ENCODE measurements at places on chromosomes 2 and 18.
A peak's percentile ranks its signal among the peaks of the same experiment; 100 is the strongest.

- DNase-seq: no peak
These were observed 18.1 kb upstream of the CREG2 start for GRCh38 chr2:101405351-101405899.

DNA sequence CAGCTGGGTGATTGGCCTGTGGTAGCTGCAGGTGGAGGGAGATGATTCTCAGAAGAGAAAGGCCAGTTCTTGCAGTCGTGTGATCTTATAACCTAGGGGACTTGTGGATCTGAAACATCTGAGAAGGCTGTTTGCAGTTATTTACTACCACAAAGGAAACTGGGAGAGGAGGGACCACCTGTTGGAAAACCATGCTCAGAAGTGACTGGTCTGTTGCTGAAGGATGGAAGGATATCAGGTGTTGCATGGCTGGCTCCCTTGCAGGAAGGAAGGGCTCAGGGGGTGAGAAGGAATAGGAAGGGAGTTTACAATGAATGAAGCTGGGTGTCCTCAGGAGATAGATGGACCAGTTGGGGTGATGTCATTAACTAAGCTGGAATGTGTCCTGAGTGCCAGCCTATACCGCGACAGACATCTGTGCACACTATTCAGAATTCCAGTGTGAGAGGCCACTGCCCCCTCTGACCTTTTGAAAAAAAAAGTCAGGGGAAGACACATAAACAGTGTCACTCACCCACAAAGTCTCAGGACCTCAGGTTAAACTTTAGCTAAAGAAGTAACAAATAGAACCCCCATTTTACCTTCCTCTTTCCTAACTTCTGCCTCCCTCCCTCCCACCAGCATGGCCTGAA lies 17.5 kb downstream of the IGFBP2 start:
- DNase-seq: no peak

DNA sequence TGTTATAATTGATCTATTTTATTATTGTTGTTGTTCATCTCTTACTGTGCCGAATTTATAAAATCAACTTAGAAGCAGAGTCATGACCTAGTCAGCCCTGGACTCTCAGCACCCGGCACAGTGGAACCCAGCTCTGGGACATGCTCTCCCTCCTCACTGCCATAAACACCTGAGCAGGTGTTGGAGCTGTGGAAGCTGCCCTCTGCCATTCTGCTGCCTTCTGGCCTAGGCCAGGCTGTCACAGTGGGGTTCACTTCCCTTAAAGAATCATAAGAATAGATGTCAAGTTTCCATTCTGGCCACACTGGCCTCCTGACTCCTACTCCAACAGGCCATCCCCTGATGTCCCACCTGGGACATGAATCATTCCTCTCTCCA lies 192.2 kb downstream of the ZFP36L2 start:
- DNase-seq: no peak

GRCh38 chr2:24024018-24024417 lies 14.1 kb downstream of the MFSD2B start:
- DNase-seq: no peak

GRCh38 chr2:122101319-122101718 lies 345.9 kb downstream of the TSN start:
- DNase-seq: no peak

- no peak for DNase-seq
These were observed 1052.3 kb upstream of the ZEB2 start for GRCh38 chr2:145572238-145572637.

DNA sequence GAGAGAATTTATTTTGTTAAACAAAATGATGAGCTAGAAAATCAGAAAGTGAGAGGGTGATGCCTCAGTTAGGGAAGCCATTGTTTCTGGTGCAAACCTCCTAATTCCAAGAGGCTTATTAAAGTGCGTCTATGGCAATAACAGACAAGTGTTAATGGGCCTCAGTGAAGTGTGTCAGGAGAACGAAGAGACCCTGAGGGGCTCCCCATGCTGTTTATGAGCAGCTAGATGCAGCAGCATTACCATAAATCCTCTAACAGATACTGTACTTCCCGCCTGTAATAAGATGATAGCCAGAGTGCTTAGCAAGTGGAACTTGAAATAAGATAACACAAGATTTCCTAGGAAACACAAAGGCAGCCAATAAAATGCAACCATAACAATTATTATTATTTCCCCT lies 157.4 kb downstream of the MYT1L start:
- DNase-seq: no peak

DNA sequence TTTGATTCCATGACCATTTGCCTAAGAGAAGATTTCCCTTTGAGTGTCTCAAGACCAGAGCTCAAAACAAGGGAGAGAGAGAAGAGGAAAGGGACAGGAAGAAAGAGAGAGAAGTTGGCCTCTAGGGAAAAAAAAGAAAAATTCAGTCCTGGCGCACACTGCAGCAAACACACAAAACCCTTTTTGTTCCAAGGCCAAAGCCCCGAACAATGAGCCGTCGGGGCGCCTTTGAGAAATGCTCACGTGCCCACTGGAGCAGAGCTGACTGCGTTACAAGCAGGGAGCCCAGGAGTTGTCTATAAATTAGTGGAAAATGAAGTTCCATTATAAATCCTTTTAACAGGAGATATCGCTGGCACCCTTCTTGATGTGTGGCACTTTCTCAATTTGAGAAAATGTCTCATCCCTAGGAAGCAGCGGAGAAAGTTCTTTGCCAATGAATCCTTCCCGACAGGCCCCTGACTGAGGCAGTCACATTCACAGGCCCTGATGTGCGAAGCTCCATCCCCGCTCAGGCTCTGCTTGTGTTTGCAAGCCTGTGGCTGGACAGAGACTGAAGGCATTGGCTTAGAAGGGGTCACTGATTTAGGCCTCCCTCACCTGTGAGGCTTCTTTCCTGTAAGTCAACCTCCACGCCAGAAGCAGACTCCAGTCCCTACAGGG lies 32.1 kb upstream of the NCKAP5 start:
- no peak for DNase-seq

DNA sequence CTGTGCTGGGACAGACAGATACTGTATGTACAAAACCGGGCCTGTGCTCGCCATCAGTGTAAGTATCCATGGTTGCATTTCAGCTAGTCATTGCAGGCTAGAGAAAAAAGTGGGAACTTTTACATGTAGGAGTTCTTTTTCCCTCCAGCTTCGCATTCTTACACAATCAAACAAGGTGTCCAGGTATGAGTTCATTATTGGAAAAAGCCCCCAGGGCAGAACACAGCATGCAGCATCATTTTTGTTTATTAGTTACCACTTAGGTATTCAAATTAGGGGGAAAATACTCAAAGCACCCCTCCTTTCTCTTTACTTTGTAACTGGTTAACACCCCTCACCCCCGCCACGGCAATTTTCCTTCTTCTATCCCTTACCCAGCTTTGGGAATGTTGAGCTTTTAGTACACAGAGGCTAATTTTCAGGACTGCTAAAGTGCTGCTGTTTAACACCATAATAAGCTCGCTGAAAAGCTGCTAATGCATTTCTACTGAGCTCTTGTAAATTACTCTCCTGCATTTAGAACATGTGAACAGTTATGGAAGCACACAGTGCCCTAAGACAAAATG lies 13.6 kb downstream of the UPP2 start:
- no peak for DNase-seq

- DNase-seq: no peak
These were observed 51.7 kb downstream of the SUMO1 start for GRCh38 chr2:202186641-202187202.

DNA sequence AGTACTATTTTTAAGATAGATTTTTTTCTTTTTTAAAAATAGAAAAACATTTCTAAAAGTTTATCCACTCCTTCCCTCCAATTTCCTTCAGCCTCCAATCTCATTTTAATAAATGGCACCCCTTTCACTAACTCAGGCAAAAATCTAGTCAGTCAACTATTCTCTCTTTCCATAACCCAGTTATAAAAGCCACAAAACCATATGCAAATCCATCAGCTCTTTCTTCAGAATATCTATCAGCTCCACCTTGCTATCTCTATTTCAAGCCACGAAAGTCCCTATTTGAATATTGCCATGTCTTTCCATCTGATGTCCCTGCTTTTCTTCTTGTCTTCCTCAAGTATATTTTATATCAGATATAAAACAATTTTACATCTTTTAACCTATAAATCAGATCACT lies 397.1 kb downstream of the ERBB4 start:
- DNase-seq: no peak

DNA sequence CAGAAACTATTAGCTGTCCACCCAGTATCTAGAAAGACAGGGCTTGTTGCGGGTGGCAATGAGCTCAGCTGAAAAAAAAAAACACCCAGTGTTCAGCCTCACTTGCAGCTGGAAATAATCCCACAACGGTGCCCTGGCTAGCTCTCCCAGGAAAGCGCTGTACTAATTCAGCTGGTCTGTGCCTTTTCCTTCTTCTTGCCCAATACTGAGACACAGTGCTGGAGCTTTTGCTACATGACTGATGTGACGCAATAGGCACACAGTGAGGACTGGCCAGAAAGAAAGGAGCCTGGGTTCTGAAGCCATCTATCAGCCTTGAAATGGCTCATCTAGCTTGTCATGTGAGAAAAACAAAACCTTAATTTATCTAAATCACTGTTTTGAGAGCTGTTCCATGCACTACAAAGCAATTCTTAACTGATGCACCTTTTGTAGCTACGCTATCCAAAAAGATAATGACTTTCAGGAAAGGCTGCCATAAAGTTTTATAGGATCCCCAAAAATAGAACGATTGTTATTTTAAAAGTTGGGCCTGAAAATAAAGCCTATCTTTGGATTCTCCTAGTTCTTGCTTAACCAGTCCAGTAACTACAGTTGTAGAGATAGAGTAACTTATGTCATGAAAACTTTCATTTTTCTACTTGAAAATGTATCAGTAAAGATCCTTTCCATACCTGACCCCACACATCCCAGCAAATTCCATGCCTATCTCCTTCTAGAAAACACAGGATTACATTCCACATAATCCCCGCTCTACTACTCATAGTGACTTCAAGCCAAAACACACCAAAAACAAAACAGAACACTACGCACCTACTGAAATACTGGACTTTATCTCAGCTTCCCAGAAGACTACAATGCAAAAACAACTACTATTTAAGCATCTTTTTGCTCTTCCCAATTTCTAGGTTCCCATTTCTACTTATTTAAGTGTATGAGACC lies 15.9 kb downstream of the KIDINS220 start:
- no peak for DNase-seq

GRCh38 chr2:67006373-67006960 lies 390.7 kb upstream of the ETAA1 start:
- no peak for DNase-seq

DNA sequence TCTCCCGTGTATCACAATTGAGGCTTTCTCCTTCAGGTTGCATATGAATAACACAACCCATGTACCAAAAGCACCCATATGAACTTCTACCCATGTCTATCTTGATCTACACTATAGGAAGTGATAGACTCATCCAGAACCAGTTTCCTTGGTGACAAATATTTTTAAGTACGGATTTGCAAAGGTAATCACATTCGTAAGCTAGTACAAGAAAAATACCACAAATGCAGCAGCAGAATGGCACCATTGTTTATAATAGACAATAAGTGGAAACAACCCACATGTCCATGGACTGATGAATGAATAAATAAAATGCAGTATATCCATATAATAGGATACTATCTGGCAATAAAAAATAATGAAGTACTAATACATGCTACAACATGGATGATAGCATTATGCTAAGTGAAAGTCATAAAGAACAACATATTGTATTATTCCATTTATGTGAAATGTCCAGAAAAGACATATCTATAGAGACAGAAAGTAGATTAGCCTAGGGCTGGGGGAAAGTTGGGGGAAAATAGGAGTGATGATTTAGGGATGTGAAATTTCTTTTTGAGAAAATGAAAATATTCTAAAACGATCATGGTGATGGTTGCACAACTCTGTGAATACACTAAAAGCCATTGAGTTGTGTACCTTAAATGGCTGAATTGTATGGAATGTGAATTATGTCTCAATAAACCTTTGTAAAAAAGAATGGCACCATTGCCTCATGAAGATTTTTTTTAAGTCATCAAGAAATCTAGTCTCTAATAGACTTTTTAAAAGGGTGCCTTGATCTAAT lies 3.4 kb upstream of the CCDC88A start:
- no peak for DNase-seq

DNA sequence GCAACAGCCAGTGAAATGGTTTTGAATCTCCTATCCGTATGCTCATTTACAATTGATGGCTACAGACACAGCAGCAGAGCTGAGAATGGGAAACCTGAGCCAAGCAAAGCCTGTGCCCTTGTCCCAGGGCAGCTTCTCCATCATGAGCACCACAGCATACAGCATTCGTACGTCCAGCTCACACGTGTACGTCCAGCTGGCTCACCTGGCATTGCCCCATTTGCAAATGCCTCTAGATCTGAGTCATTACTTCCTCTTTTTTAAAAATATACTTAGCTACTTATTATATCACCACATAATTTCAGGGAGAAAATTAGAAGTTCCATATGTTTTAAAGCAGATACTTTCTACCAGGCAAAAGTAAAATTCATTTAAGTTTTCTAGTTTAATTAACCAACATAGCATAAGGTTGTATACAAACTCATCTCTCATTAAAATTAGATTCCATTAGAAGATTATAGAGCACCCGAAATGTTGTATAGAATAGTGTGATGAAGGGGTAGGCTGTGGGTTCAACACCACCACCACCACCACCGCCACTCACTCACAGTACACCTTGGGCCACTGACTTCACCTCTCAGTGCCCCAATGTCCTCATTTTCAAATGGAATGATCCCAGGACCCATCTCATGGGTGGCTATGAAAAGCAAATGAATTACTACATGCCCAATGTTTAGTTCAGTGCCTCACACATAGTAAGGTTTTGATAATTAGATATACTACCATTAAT lies 31.4 kb upstream of the TMEM177 start:
- no peak for DNase-seq

GRCh38 chr2:161230959-161231358 lies 70.7 kb downstream of the TANK start:
- DNase-seq: no peak

DNA sequence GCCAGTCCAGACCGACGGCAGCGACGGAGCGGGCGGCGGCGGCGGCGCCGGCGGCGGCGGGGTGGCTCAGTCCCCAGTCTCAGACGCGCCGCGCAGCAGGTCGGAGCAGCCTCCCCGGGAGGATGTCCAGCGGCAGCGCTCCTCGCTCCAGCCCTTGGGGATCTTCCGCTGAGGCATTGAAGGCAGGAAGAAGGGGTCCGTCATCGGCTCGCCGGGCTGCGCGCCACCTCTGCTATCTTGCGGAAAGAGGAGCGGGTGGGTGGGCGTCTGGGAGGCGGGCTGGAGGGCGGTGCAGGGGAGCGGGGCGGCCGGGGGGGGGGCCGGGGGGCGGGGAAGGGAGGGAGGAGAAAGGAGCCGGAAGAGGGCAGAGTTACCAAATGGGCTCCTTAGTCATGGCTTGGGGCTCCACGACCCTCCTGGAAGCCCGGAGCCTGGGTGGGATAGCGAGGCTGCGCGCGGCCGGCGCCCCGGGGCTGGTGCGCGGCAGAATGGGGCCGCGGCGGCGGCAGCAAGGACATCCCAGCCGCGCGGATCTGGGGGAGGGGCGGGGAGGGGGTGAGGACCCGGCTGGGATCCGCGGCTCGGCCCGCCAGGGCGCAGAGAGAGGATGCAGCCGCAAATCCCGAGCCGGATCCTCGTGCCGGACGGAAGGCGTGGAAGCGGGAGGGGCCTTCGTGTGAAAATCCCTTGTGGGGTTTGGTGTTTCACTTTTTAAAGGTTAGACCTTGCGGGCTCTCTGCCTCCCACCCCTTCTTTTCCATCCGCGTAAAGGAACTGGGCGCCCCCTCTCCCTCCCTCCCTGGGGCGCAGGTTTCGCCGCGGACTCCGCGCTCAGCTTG lies at the start of gene NETO1:
NETO1 (minus strand) TSS at position 242 of the 839 bp plus-strand sequence. CDS start 696 bp downstream, outside the sequence.
- DNase-seq: no peak

GRCh38 chr18:6561420-6561861 lies 146.7 kb upstream of the L3MBTL4 start:
- peak; percentile 32 for DNase-seq
